Stimulated activated CD4-positive, alpha-beta T cell treated with anti-CD3 and anti-CD28 coated beads, TNF-alpha, amount 100 ng/mL, for 1 hour (primary cell): ENCODE measurements at places on chromosomes 4 and X.

DNA sequence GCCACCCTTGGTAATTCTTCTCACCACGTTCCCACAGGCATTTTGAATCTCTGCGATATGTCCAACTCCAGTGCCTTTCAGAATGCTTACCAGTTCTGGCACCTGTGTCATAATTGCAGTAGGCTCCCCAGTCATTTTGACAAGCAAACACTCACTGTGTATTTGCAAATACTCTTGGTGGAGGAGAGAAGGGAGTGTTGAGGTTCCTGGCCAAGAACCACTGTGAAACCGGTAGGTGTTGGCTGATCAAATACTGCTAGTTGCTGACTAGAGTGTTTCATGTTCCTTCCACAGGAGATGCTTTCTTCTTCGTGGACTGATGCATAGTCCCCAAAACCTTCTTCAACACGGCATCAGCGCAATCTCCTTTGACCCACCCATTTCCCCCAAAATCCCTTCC, 16.0 kb upstream of the NLGN4X start:
- DNase-seq, result no peak

DNA sequence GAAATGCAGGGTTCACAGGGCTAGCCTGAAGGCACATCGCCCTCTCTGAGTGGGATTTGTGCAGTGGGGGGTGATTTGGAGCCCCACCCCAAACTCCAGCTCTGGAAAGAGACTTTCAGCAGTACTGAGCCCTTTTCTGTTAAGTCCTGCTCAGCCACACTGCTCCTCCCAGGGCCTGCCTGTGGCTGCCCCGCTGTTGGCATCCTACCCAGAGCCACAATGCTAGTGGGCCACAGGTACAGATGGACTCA, 52.7 kb downstream of the CXorf49B start:
- no peak for DNase-seq

DNA sequence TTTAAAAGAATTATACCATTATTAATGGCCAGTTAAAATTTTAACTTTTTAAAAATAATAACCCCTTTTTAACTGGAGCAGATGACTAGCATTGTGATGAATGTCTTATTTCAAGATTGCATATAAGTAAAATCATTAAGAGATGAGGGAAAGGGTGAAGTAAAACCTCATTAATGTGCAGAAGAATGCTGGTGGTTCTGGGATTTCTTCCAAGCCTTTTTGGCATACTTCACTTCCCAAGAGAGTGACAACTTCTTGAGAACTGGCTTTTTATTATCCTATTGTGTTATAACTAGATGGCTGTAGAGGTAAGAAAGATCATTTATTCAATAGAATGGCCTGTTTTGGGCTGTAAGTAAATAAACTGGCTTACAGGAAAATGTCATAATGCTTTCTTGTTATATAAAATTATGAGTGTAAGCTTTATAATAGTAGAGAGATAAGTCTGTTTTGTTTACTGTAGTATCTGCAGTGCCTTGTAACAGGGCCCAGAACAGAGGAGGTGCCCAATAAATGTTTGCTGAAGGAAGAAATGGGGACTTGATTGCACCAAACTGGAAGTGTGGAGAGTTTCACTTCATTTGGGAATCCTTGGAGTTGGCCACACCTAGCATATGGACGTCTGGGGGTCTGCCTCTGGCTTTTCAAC, 242.9 kb upstream of the PITX2 start:
- DNase-seq, result no peak

GRCh38 chr4:107997794-107998193, 8.1 kb downstream of the HADH start:
- DNase-seq, result no peak

GRCh38 chr4:168646001-168646768, 149.3 kb downstream of the PALLD start:
- DNase-seq, result no peak

DNA sequence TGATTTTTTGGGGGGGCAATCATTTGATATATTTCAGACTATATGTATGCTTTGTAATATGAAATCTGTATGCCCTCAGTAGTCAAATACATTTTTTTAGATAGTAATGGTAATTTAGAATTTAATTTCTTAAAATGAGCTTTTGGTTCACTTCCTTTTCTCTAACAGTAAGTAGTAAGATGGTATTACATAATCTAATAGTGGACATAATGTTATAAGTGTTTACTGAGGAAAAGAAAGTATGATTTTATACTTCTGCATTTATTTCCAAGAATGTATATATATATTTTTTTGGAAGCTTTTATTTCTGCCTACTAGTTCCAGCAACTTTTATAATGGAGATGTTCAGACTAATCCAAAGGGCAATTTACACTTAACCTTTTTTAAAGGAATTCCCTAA, 1450.7 kb upstream of the TENM3 start:
- no peak for DNase-seq
